Stimulated activated CD4-positive, alpha-beta T cell treated with anti-CD3 and anti-CD28 coated beads, Interleukin-12 subunit alpha, Interleukin-12 subunit beta, amount 100 ng/mL, for 24 hours (primary cell): ENCODE measurements at places on chromosomes 2 and 18.

- no peak for DNase-seq
Measured at GRCh38 chr2:10900216-10901109, 11.3 kb upstream of the KCNF1 start.

DNA sequence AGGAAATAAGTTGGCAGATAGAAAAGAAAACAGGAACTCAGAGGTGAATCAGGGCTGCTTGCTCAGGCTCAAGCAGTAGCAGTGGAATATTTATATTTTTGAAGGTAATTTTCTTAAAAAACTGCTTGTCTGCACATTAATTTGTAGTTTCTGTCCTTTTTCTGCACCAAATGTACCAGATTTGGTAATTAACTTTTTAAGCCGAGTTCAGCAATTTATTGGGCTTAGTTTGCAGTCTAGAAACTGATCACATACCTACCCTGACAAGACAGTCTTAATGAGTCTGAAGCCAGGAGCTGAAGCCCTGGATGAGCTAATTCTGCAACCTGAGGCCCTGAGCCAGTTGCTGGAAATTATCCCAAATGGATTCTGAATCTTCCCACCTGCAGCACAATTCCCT is 647.0 kb downstream of the TDRD15 start:
- no peak for DNase-seq

GRCh38 chr2:145524836-145525235 is 1004.9 kb upstream of the ZEB2 start:
- no peak for DNase-seq

- peak; percentile 33 for DNase-seq
Measured at GRCh38 chr2:232315049-232315922, 63.3 kb upstream of the ALPP start.

- DNase-seq: peak; percentile 18
Measured at GRCh38 chr18:58863539-58864145, 1.0 kb upstream of the ZNF532 start.

DNA sequence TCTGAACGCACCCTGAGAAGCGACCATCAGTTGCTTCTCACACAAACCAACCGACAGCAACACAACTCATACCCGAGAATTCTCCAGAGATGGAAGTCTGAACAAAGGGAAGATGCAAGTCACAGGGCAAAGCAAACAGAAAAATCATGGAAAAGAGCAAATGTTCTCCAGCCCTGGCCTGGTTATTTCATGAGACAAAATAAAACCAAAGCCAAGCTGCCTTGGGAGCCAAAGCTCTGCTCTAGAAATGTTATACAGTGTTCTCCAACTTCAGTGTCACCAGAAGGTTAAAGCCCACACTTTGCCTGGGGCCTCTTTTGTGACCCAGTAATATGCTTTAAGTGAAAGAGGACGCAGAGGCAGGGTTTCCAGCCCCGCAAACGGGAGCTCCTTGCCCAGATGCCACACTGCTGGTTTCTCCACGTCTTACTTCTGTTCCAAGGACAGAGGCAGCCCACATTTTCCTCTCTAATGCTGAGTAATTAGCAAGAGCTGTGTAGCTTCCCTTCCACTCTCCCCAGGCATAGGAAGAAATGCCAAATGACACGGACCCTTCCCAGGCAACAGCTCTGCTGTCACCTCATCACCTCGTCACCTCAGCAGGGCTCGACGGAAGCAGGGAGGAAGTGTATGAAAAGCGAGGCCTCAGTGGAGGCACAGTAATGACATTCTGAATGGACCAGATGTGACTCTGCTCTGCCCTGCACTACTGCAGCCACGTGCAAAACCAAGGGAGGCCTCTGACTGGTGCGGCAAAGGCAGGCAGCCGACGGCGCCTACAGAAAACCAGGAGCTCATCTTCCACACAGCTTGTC is 64.7 kb downstream of the FBXO15 start:
- DNase-seq: no peak

- no peak for DNase-seq
Measured at GRCh38 chr2:64327510-64328414, 126.2 kb upstream of the LGALSL start.

DNA sequence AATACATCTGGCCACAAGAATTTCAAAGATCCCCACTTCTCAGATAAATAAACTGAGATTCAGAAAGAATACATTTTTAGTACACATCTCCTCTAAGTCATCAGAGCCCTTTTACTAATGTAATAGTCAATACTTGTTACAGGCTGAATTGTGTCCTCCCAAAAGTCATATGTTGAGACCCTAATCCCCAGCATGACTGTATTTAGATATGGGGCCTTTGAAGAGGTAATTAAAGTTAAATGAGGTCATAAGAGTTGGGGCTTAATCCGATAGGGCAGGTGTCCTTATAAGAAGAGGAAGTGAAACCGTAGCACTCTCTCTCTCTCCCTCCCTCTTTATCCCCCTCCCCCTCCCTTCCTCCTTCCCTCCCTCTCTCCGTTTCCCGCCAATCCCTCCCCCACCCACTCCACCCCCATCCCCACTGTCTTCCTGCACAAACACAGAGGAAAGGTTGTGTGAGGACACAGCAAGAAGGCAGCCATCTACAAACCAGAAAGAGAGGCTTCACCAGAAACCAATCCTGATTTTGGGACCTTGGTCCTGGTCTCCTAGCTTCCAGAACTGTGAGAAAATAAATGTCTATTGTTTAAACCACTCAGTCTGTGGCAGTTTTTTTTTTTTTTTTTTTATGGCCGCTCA is 66.6 kb upstream of the ZNF397 start:
- DNase-seq: no peak

GRCh38 chr2:202636213-202636513 is 1.4 kb downstream of the FAM117B start:
- DNase-seq: no peak

- no peak for DNase-seq
Measured at GRCh38 chr2:205662206-205662965, 19.9 kb upstream of the NRP2 start.
